HCEC 1CT (cell line): ENCODE measurements at places on chromosomes 13 and 19.

GRCh38 chr13:73465617-73465971 is 406.8 kb downstream of the KLF5 start:
- peak; percentile 52 for DNase-seq

- DNase-seq: peak; percentile 95
Observed at GRCh38 chr13:75359266-75359665, 122.7 kb downstream of the TBC1D4 start.

DNA sequence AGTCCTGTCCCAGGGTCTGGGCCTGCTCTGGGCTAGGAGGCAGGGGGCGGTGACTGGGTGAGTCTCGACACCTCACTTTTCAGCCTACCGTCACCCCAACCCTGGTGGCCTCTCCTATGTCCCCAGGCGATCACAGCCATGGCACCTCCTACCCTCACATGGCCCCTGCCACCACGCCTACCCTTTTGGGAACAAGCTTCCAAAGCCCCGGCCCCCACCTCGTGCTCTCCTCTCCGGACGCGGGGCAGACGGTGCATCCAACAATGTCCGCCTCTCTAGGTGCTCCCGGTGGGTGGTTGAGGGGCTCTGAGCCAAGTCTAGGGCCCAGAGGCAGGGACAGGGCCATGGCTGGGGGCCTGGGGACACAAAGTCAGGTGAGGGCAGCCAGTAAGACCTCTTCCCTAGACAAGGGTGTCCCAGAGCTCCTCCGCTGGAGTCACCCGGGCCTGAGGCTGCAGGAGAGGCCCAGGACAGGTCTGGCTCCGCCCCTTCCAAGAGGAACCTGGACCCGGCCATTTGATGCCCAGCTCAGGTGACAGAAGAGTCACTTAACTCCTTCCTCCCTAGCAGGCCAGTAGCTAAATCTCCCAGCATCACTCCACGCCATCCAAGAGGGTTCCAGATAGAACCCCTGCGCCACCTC is at the start of gene SYNE4:
TSS of gene SYNE4 (minus strand) at position 478 of the 643 bp plus-strand sequence. CDS start at position 346, 132 bp downstream.
- no peak for DNase-seq

DNA sequence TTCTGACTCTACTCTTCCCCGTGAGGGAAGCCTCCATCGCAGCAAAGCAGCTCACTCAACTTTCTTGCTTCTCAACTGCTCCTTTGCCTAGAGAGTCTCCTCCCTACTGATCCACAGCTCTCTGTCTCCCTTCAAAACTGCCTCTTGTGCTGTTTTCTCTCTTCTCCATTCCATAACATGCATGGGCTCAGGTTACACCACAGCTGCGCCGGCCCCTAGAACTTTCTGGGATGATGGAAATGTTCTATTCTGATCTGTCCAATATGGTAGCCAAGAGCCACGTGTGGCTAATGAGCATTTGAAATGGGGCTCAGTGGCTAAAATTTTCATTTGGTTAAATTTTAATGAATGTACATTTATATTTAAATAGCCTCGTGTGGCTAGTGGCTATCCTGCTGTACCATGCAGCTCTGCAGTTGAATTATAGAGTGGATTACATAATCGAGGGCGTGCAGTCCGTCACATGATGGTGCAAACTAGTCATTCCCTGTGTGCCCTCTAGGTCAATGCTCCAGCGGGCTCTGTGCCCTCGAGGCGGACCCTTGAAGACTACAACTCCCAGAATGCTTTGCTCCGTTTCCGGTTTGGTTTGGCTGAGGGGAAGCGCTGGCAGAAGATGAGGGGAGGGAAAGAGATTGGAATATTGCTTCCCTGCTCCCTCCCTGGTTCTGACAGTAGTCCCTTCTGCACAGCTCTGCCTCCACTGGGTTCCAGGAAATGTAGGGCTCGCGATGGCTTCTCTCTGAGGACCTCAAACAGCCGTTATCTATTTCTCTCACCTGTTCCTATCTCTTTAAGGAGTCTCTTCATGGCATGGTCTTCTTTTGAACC is 109.8 kb downstream of the CACNA1A start:
- DNase-seq: peak; percentile 94

GRCh38 chr13:70098669-70099068 is 9.0 kb upstream of the ATXN8OS start:
- DNase-seq: no peak

- no peak for DNase-seq
Observed at GRCh38 chr13:56773148-56773547, 367.6 kb upstream of the PRR20A start.

- no peak for DNase-seq
Observed at GRCh38 chr19:41192574-41193429, at the start of gene CYP2S1. Gene CYP2S1, plus strand, starts transcription at chr19:41193219. Its CDS starts 46 bp downstream, at chr19:41193265.

DNA sequence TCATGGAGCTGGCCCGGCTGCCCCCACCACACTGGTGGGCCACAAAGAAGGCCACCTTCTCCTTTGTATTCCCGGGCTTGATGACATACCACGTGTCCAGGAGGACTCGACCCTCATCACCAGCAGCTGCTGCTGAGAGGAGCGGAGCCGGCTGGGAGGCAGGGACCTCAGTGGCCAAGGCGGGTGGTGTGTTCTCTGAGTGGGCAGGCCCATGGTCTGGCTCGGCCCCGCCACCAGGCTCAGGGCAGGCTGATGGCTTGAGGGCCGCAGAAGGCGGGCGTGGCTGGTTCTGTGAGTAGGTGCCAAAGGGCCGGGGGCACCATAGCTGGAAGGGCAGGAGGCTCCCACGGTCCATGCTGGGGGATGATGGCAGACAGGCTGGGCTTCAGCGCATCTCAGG is 17.6 kb downstream of the FBXO46 start:
- no peak for DNase-seq

- DNase-seq: no peak
Observed at GRCh38 chr13:109387471-109387870, 398.9 kb downstream of the IRS2 start.

DNA sequence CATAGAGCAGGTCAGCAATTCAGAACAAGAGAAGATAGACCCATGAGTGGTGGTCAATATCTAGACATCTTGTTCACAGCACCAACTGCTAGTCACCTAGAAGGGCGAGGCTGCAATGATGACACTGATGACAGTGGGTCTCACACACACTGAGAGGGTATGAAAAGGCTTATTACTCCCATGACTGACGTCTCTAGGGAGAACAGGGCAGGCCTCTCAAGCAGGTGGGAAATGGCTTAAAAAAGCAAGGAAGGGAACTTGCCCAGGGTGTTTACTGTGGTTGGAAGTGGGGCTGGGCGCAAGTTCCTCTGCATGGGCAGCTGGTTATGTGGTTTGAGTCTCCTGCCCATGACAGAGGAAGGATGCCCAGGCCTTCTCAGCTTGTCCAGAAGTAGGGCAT is 33.8 kb downstream of the ZNF44 start:
- no peak for DNase-seq

DNA sequence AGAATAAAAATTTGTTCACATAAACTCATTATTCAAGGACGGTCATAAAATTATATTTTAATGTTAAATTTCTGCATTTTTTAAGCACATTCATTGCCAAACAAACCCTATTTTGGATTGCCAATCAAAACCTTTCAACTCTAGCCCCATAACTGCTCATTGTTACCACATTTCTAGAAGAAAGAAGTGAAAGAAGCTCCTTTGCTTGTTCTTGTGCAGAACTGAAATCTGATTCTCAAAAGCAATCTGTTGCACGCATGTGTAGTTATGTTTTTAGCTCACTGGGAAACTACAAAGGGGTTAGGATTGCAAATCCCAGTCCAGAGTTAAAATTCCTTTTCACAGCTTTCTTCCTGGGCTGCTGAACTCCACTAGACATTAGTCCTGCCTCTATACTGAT is 109.5 kb upstream of the MIR17HG start:
- DNase-seq: no peak

DNA sequence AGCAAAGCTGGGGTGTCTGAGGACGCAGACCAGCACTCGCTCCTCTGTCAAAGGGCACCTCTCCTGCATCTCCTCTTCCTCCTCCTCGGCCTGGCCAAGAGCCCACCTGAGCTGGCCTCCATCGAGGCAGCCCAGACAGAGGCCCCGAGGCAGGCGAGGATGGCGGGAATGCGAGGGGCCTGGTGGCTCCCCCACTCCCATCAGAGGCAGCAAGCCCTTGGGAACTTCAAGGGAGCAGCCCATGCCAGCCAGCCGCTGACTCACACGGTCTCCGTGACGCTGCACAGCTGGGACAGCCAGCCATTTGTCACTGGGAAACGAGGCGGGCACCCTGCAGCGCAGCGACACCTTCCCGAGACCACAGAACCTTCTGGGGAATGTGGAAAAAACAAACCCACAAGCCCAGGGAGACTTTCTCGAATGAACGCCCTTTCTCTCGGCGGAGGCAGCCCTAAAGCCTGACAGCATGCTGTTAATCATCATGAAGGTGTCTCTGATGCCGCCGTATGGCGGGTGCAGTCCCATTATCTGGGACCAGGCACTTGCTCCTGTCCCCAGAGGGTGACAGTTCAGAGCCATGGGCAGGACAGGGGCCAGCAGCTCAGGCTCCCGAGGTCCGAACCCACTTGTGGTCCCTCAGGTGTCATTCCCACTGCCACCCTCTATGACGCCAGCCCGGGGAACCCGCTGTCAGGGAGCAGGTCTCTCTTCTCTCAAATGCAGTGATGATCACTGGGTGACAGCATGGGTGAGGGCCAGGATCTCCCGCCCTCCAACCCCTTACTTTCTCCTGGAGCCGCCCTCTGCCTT is 53.0 kb downstream of the PEPD start:
- DNase-seq: no peak

- DNase-seq: no peak
Observed at GRCh38 chr19:35395382-35396199, 24.7 kb downstream of the GPR42 start.

DNA sequence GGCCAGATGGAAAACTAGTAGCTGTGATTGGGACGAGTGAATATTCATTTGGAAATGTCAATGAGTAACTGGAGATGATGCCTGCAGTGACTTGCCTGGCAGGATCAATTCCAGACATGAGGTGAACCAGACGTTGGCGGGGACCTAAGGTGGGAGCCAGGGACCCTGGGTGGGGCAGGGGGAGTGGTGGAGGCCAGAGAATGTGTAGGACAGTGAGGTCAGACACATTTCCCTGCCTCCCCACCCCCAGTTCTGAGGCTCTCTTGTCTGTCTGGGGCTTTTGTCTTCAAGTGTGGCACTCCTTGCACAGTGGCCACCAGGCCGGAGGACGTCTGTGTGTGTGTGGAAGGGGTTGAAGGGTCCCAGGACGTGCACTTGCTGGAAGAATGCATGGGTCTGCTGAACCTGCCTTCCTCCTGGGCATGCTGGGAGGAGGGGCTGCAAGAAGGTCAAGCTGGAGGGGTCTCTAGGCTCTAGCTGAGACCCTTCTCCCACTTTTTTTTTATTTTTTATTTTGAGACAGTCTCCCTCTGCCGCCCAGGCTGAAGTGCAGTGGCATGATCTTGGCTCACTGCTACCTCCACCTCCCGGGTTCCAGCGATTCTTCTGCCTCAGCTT is 51.6 kb downstream of the CHST8 start:
- no peak for DNase-seq
